ENCODE measurements at places on chromosomes 2 and 18. TPM values are rescaled to one million over a fixed set of nuclear protein-coding genes. Genes with fewer than 3 reads are reported as not detected.
A peak's percentile ranks its signal among the peaks of the same experiment; 100 is the strongest.

The POTEI gene
- total RNA-seq = 4.0 TPM

The SLC9A4 gene
- 0.06 TPM for total RNA-seq

The RIT2 gene
- total RNA-seq = not detected

DNA sequence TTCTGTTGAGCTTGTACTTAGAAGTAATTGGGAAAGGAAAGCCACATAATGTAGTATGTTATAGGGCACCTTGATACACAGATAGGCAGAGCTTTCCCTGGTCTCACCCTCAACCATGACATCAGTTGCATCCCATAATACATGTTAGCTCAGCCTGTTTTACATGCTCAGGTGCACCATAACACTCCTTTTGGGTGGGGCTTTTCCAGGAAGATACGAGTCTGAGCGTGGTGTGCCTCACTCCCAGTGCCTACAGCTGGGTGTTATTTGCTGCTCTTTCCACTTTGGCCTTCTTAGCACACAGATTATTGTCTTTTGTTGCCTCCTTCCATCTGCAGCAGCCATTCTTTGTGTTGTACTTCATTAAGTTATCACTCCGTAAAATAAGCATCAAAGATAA is 11.9 kb downstream of the TTC39C start:
- H3K4me1 ChIP-seq = no peaks in the 10 kb centered on the region
- H3K4me3 ChIP-seq = no peak overlapping the region
- H3K27me3 ChIP-seq = no peaks in the 10 kb centered on the region
- no peak for DNase-seq

DNA sequence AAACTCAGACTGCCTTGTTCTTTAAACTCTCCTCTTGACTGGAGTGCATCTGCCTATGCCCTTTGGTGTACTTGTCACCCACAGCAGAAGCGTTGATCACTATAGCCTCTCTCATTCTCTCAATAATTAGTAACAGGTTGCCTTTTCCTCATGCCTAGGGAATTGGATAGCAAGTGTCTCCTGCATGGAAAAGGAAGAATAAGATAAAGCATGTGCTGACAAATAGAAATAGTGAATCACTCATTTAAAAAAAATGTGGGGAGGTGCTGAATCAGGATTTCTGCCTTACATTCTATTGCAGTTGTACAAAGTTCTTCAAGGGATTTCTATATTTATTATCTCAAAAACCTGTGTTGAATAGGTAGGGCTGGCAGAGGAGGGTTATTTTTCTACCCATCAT is 323.0 kb downstream of the TXNL1 start:
- no peaks in the 10 kb centered on the region for H3K4me1 ChIP-seq
- no peak for DNase-seq
- H3K27me3 ChIP-seq = no peaks in the 10 kb centered on the region
- H3K36me3 ChIP-seq = no peaks in the 10 kb centered on the region
- H3K27ac ChIP-seq = no peak overlapping the region

DNA sequence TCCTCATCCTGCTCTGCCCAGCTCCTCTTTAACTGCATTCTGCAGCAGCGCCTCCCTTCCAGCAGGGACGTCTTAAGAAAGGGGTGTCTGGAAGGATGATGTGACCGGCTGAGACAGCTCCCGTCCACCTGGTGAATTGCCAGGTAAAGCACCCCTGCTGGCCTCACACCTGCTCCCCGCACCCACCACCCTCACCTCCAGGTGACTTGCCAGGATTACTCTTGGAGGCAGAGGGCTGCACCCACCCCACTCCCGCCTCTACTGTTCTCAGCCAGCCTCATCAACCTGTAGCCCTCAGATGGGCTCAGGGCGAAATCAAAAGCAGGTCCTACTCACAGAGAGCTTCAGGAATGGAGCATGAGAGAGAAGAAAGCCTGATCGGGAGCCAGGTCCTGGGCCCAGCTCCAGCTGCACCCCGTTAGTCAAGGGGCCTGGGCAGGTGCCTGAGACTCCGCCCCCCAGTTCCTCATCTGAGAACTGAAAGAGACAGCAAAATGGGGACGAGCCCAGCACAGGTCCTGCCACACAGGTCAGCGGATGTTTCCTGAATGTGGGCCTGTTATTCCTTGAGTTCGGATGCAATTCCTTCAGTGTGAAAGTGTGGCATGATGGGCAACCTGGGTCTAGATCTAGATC is 5.6 kb downstream of the ADRA2B start:
- peaks cover 6% of the 10 kb centered on the region for H3K4me1 ChIP-seq

DNA sequence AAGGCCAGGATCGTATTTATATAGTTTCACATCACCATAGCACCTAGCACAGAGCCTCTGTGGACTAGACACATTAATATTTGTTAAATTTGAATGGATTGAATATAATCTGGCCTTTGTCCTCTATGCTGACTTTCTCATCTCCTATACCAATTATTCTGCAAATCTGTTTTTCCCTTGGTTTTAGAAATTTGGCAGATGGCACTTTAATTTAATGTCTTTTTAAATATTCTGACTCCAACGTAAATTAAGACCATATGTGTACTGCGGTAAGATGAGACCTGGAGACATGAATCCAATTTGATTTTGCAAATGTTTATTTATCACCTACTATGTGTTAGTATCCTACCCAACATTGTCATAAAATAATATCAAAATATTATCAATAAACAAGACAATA is 1281.9 kb upstream of the PIK3C3 start:
- H3K4me3 ChIP-seq = no peak overlapping the region
- H3K27me3 ChIP-seq = no peaks in the 10 kb centered on the region
- H3K27ac ChIP-seq = no peak overlapping the region
- DNase-seq = no peak

DNA sequence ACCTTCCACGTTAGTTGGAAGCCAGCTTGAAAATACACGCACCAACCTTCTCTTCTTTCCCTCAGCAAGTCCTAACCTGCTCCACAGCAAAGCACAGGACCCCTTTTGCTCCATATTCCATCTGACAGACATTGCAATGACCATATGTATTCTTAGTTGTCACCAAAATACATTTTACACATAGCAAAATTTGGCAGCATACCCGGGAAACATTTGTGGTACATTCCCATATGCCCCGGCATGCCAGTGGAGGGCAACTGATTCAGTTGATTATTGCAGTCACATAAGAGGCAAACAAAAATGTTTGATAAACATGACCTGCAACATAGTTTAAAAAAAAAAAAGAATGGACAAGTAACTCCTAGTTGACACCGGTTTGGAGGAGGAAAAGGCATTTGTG is 202.1 kb upstream of the UBE2E3 start:
- no peak overlapping the region for H3K4me3 ChIP-seq
- no peak for DNase-seq
- no peak overlapping the region for H3K27ac ChIP-seq
- no peaks in the 10 kb centered on the region for H3K36me3 ChIP-seq
- no peaks in the 10 kb centered on the region for H3K27me3 ChIP-seq

- H3K27me3 ChIP-seq = no peaks in the 10 kb centered on the region
- peak; percentile 44 for DNase-seq
- no peak overlapping the region for H3K27ac ChIP-seq
Observed at GRCh38 chr2:111117598-111118480, 2.9 kb upstream of the BCL2L11 start.
